Smooth muscle cell of trachea (primary cell): ENCODE measurements at places on chromosomes 7 and 10. TPM values are rescaled to one million over a fixed set of nuclear protein-coding genes. Genes with fewer than 3 reads are reported as not detected.

DMBT1 gene
- total RNA-seq = under 0.01 TPM in 2 replicates

MMD2 gene
- not detected in 2 replicates for total RNA-seq

SLC39A12 gene
- not detected in 2 replicates for total RNA-seq

CDH23 gene
- total RNA-seq = 0.17 and 0.29 TPM in 2 replicates

SCART1 gene
- total RNA-seq = 3.0 and 3.9 TPM in 2 replicates

PON1 gene
- not detected in 2 replicates for total RNA-seq
